Natural killer cell (primary cell): ENCODE measurements at places on chromosomes 4 and X. TPM values are rescaled to one million over a fixed set of nuclear protein-coding genes. Genes with fewer than 3 reads are reported as not detected.

PABPC1L2B gene
- total RNA-seq = not detected

PLK4 gene
- 3.9 TPM for total RNA-seq

COL4A5 gene
- not detected for total RNA-seq

SATL1 gene
- not detected for total RNA-seq

LRIT3 gene
- total RNA-seq = not detected

INTU gene
- total RNA-seq = 0.16 TPM

PABPC1L2A gene
- not detected for total RNA-seq

APEX2 gene
- 11.5 TPM for total RNA-seq

DNA sequence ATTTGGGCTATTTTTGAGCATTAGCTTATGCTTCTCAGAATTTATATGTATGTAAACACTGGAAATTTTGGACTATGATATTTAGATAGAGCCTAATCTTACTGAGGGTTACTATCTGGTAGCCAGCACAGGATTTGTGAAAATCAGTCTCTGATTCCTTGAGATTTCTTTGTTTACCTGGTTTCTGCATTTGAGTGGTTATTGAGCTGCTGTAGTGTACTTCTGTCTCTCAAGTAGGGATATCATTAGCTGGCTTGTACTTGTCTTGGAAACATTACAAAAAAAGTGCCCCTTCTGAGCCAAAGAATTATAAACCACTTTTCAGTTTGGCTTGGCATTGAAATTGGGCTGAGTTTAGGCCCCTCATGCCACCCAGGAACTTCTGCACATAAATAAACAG, 49.7 kb downstream of the TLL1 start:
- no peaks in the 10 kb centered on the region for H3K27me3 ChIP-seq
- no peak overlapping the region for H3K27ac ChIP-seq
- no peak for DNase-seq
- H3K36me3 ChIP-seq = no peaks in the 10 kb centered on the region

GRCh38 chr4:165288226-165288625, 39.2 kb upstream of the MSMO1 start:
- DNase-seq = no peak
- H3K4me1 ChIP-seq = no peaks in the 10 kb centered on the region
- H3K27me3 ChIP-seq = no peaks in the 10 kb centered on the region
- H3K27ac ChIP-seq = no peak overlapping the region

- H3K4me1 ChIP-seq = no peaks in the 10 kb centered on the region
- H3K27me3 ChIP-seq = no peaks in the 10 kb centered on the region
- no peak overlapping the region for H3K4me3 ChIP-seq
Measured at GRCh38 chrX:5051831-5052491, 1176.7 kb downstream of the NLGN4X start.

DNA sequence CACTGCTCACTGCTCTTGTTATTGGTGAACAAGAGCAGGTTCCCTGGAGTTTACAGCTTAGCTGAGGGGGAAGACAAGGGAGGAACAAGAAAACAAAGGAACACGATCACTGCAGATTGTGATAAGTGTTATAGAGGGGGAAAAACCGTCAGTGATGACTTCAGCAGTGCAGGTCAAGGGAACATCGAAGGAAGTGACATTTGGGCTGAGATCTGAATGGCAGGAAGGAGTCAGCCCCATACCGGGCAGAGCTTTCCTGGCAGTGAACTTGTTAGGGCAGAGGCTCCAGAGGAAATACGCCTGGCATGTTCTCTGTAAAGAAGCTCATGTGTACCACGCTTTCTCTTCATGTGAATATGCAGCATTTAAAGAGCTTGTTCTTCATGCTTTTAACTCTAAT, 78.1 kb downstream of the LDB2 start:
- no peaks in the 10 kb centered on the region for H3K27me3 ChIP-seq
- DNase-seq = no peak
- no peaks in the 10 kb centered on the region for H3K36me3 ChIP-seq
- H3K4me1 ChIP-seq = no peaks in the 10 kb centered on the region
- H3K27ac ChIP-seq = no peak overlapping the region

DNA sequence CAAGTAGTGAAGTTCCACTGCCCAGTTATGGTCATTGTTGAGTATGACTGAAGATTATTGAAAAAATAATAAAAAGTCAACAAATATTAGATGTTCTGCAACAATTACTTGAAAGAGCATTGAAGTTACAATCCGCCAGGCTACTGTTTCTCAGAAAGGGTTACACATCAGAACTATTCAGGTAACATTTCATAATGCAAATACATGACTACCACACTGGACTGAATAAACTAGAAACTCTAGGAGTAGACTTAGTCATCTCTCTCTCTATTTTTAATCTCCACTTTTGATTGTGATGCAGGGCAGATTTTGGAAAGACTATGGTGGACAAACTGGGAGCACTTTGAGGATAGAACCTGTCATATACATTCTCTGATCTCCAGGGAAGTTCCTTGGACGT, 748.2 kb upstream of the ATOH1 start:
- no peaks in the 10 kb centered on the region for H3K4me1 ChIP-seq
- no peaks in the 10 kb centered on the region for H3K27me3 ChIP-seq
- no peak overlapping the region for H3K4me3 ChIP-seq
- DNase-seq = no peak
- H3K36me3 ChIP-seq = no peaks in the 10 kb centered on the region
- no peak overlapping the region for H3K27ac ChIP-seq

GRCh38 chr4:157280673-157281072, 60.1 kb downstream of the GRIA2 start:
- no peaks in the 10 kb centered on the region for H3K4me1 ChIP-seq
- no peak overlapping the region for H3K27ac ChIP-seq
- no peak for DNase-seq
- H3K27me3 ChIP-seq = no peaks in the 10 kb centered on the region

DNA sequence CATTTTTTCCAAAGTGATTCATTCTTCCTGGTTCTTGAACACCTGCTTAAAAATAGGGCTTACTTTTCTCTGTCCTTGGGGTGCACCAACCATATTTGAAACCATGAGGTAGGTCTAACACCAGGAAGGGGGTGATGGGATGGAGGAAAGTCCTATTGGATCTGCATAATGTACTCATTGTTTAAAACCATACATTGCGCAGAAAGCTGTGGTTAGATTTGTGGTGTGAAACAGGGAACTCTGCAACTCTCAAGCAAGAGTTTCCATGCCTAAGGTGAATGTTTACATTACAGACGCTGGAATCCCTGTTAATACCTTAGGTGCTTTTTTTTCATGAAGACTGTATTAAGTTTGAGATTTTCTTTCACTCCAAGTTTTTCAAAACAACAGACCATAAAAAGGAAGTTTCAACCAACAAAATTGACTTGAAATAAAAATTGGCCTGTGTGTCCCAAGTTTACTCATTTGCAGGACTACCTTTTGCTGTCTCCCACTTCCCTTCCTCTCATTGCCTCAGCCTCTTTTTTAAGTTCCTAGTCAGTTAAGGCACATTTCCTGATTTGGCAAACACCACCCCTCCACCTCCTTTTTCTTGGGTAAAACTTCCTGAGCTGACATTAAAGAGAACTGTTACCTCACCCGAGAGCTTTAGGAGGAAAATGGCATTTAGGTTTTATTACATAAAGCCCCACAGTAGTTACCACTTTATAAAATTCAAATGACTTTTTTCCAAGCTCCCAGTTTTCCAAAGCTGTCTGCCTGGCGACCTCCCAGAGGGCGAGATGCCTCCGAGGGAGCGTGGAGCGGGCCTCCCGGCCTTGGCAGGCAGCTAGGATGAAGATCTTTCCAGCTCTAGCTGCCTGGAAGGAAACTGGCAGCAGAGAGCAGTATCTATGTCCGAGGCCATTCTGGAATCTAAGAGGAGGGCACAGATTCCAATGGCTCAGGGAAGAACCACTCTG, 47.9 kb upstream of the RBPJ start:
- no peak overlapping the region for H3K4me3 ChIP-seq
- no peak overlapping the region for H3K27ac ChIP-seq
- DNase-seq = no peak
- H3K4me1 ChIP-seq = peaks cover 6% of the 10 kb centered on the region
- no peaks in the 10 kb centered on the region for H3K27me3 ChIP-seq
- no peaks in the 10 kb centered on the region for H3K36me3 ChIP-seq

- no peak overlapping the region for H3K4me3 ChIP-seq
- H3K4me1 ChIP-seq = no peaks in the 10 kb centered on the region
- H3K27me3 ChIP-seq = no peaks in the 10 kb centered on the region
- no peak for DNase-seq
Measured at GRCh38 chr4:142191901-142192300, 555.5 kb downstream of the IL15 start.

DNA sequence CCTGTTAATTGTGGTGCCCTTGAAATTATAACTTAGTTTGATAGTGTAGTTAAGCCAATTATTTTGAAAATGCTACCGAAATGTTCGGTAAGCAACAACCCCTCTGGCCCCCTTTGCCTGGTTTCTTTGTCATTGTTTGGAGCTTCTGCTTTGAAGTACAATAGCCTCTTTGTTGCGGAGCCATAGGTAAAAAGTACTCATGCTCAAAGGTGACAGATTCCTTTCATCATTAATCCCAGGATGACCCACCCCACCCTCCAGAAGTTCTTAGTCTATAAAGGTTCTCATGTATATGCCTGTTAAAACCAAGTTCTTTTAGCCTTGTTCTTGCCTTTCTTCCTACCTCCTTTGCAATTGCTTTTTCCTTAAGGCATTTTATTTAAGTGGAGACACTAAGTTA, 42.4 kb upstream of the SMARCAD1 start:
- no peak for DNase-seq
- no peak overlapping the region for H3K27ac ChIP-seq
- H3K4me3 ChIP-seq = no peak overlapping the region
- H3K36me3 ChIP-seq = no peaks in the 10 kb centered on the region

GRCh38 chr4:187227907-187228704, 504.4 kb upstream of the FAT1 start:
- H3K36me3 ChIP-seq = no peaks in the 10 kb centered on the region
- no peak for DNase-seq
- no peak overlapping the region for H3K27ac ChIP-seq
- H3K27me3 ChIP-seq = no peaks in the 10 kb centered on the region

DNA sequence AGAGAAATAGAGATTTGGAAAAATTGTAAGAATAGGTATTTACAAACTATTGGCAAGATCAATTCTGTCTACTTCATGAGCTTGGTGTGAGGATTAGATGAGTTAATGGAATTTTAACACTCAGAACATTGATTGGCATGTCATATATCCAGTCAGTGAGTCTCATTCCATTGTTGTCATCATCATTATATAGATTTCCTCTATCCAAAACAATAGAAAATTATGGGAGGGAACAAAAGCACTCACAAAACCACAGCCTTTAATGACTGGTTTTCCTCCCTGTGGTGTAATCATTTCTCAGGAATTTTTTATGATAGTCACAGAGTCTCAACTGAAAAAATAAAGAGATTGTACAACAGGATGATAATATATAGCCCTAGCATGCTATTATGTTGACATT, 21.1 kb downstream of the KLHL5 start:
- H3K4me1 ChIP-seq = no peaks in the 10 kb centered on the region
- no peak for DNase-seq
- peaks cover 18% of the 10 kb centered on the region for H3K36me3 ChIP-seq
- H3K27ac ChIP-seq = no peak overlapping the region
